ENCODE measurements at places on chromosomes 4 and X. TPM values are rescaled to one million over a fixed set of nuclear protein-coding genes. Genes with fewer than 3 reads are reported as not detected.

The GYPA gene
- 338 TPM for total RNA-seq

GRCh38 chrX:45145492-45146215 is 55.0 kb downstream of the DIPK2B start:
- no peak for DNase-seq

The GPRIN3 gene
- total RNA-seq = 1.4 TPM

DNA sequence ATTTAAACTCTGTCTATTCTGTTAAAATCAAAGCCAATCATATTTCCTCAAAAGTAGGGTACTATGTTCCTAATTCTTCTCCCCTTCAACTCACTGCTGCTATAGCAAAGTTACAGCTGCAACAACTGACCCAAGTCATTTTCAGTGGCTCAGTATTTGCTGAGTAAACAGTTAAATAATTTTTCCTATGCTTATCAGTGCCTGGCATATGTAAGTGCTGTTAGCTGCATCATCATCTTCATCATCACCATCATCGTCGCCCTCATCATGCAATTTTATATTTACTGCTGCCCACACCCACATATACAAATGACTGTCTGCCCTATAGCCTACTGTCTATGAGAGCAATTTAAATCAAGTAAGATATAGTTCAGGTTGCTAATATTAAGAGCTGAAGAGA is 21.9 kb downstream of the COQ2 start:
- no peak for DNase-seq

- DNase-seq = no peak
Observed at GRCh38 chr4:8730159-8730558, 137.6 kb downstream of the CPZ start.

The RELL1 gene
- 16.8 TPM for total RNA-seq

GRCh38 chr4:126705266-126705665 is 927.5 kb upstream of the INTU start:
- DNase-seq = no peak

The ASB5 gene
- total RNA-seq = not detected

The SH3RF1 gene
- 1.8 TPM for total RNA-seq

- DNase-seq = no peak
Observed at GRCh38 chr4:15293711-15294110, 134.1 kb upstream of the C1QTNF7 start.

GRCh38 chrX:124395145-124395880 is 49.0 kb downstream of the SH2D1A start:
- DNase-seq = no peak

GRCh38 chrX:10017872-10018271 is 50.7 kb downstream of the CLDN34 start:
- DNase-seq = no peak

DNA sequence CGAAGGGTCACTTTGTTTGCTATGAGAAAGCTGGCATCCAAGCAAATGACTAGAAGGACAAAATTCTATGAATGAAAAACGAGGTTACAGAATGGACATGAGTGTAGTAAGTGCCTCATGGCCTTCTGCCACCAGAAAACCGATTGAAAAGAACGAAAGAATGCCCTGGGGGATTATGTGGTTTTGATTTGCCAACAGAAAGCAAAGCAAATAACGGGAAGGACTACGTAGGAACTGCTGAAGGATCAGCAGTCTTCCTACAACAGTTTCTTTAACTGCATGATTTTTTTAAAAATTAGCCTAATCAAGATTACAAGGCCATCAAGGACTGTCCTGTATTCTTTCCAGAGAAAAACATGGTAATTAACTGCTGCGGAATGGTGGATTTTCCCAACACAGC is 50.6 kb downstream of the NRK start:
- no peak for DNase-seq

DNA sequence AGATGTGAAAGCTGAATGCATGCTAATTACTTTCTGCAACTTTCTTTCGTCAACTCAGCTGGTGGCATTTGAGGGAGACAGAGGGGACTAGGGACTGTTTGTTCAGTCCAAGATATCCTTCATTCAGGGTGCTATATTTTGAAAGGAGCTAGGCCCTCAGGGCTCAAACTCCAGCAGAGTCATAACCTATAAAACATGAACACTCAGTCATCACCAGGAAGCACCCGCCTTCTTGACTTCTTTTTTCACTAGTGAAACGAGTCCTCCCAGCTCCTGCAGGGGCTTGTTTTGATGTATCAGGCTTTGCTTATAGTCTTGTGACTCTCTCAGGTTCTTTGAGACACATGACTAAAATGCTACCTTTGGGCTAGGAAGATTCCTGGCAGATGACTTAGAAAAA is 230.6 kb downstream of the PCDH7 start:
- DNase-seq = no peak

The IL13RA1 gene
- total RNA-seq = 31.2 TPM

DNA sequence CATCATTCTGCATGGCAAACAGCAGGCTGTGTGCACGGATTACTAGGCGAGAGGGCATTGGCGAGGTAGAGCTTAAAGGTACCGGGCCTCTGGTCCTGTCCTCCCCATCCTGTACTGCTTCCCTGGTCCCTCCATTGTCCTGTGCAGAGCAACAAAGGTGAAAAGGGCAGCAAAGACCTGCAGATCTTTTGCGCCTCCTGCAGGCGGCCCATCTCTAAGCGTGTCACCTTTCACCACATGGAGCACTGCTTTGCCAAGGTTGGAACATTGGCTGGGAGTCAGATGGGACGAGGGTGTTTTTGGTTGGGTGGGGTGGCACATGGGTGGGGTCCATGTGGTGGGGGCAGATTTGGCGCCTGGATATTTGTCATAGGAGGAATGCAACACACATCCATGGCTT is 64.7 kb upstream of the UXT start:
- DNase-seq = no peak

The JCHAIN gene
- 2.1 TPM for total RNA-seq

GRCh38 chr4:53194727-53195126 is 171.1 kb downstream of the SCFD2 start:
- DNase-seq = no peak

DNA sequence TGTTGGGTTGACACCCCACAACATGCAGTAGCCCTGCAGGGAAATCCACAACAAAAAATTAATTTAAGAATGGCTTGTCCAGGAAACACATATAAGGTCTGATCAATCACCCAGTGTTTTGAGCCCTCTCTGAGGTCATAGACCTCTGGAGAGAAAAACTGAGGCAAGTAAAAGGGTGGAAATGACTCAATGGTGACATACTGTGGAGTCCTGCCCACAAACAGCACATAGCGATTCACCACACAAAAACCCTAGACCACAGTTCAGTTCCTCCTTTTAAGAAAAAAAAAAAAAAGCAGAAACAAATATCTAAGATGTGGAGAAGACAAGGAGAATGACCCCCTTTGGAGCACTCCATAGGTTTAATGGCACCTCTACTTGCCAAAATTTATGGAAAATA is 2691.0 kb downstream of the PCDH7 start:
- DNase-seq = no peak

DNA sequence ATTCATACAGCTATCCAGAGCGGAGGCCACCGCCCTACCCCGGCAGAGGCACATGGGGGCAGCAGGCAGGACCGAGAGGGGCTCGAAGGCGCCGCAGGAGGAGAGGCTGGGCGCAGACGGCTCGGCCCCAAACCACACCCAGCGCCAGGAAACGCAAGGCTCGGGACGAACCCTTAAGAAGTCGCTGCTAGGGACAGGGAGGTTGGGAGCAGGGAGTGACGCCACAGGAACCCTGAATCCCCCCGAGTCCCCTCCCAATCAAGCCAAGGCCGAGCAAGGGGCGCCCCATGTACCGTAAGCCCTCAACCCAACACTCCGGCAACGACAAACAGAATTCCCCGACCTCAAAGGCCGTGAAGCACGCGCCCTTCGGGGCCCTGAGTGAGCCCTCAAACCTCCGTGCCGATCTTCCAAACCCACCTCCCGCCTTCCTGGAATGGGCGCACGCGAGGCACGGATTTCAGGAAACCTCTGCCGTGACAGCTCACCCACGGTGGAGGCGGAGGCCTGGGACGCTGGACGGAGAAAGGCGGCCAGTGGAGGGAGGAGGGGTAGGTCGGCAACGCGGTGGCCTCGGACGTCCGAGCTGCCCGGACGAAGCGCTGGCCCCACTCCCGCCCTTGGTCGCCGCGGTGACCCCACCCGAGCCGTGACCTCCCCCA is 1.8 kb downstream of the ZFYVE28 start:
- no peak for DNase-seq

DNA sequence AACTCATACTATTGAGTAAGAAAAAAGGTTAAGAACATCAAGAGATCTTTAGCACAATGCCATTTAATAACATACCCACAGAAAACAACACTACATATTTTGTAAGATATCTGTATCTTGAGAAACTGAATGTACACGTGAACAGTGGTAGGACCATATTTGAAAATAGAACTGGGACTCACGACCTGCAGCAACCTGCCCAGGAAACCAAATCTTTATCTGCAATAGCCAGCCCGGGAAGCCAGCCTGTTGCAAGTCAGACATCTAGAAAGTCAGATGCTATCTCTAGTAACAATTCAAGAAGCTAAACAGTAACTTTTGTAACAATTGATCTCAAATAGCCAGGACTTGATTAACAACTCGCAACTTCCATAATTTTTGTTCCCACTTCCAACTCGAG is 52.6 kb upstream of the SOD3 start:
- DNase-seq = no peak

Measured in liver (tissue), 10 donors.